Stimulated activated CD4-positive, alpha-beta T cell treated with anti-CD3 and anti-CD28 coated beads, TNF-alpha, amount 100 ng/mL, for 1 hour (primary cell): ENCODE measurements at places on chromosomes 4 and X.

- DNase-seq = no peak
These were observed 37.9 kb downstream of the MFAP3L start for GRCh38 chr4:169988252-169988651.

- no peak for DNase-seq
These were observed 612.5 kb downstream of the ACTRT1 start for GRCh38 chrX:127439676-127440075.

- DNase-seq = no peak
These were observed 17.8 kb downstream of the ANXA3 start for GRCh38 chr4:78569306-78569821.

DNA sequence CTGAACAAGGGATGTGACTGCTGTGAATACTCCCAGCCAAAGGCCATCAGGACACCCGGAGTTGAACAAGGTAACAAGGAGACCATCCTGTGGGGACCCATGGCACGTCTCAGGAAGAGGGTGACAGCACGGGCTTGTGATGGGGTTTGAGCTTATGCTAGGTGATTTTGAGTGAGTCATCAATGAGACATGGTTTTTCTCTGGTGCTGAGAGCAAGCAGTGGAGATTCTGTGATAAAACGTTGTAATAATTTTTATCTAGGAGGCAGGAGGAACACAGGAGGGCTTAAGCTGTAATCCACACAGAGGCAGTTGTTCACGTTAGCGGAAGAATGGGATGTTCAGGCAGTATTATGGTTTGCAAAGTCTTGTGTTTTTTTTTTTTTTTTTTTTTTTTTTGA is 36.0 kb downstream of the TRIML1 start:
- no peak for DNase-seq

DNA sequence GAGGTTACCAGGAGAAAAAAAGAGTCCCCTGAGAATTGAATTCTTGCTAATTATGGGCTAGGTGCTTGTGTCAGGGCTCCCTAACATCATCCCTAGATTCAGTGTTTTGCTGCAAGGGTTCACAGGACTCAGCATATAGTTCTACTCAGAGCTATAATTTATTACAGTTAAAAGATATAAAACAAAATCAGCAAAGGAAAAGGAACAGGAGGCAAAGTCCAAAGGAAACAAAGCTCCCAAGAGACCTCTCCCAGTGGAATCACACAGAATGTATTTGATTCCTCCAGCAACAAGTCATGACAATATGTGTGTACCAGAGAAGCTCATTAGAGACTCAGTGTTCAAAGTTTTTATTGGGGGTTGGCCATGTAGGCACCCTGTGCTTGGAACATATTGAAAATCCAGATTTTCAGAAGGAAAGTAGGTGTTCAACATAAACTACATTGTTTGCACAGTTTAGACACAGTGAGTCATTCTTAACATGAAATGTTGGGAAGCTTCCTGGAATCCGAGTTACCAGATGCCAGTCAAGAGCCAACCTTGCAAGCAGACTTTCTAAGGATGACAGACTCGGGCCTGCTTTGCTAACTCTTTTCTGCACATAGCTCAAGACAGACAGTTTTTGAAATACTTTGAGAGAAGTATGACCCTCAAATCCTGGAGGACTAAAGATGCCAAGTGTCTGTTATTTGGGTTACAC is 311.3 kb upstream of the EMCN start:
- no peak for DNase-seq

DNA sequence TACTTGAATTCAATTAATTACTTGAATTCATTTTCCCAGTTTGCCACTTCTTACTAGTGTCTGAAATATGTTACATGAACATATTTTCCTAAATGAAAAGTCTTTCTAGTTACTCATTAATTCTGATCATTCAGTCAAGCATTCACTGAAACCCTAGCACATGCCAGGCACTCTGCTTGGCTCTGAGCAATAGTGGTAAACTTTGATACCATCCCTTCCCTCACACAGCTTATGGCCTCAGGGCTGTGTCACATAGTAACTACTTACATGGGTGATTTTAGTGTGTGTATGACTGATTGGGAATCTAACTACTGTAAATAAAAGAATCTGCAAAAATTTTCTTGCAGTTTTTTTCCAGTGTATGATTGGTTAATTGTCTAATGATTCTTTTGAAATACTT is 32.7 kb downstream of the METAP1 start:
- no peak for DNase-seq

DNA sequence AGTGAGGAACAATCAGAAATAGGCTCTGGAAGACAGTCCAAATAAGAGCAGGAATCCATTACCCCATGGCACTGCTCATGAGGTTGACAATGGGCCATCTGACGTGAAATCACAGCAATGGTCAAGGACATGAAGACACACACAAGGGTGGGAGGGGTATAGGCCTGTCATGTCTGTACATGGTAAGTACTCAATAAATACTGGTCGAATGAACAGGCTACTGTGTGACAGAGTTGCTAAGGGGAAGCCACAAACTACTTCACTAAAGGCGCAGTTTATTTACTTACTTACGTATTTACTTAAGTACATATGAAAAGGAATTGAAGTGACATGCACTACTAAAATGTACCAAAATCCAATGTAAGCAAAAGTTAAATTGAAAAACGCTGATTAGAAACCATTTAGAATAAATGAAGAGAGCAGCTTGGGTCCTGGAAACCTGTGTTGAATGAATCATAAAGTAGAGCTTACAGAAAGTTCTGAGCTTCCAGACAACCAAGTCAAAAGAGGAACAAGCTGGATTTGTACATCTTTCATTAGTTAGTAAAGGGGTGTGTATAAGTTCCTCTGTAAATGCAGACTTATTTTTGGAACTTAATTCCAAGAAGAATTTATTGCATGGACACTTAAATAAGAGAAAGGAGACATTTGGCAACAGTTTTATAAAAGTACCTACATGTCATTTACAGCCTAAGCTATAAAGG is 32.7 kb downstream of the ALPK1 start:
- DNase-seq = no peak
